ENCODE measurements at places on chromosomes 5 and 9. TPM values are rescaled to one million over a fixed set of nuclear protein-coding genes. Genes with fewer than 3 reads are reported as not detected.

The NEUROG1 gene
- total RNA-seq, result not detected

The NME5 gene
- total RNA-seq, result 2.7 TPM

The SOX30 gene
- not detected for total RNA-seq

The DND1 gene
- 0.13 TPM for total RNA-seq

The AGPAT2 gene
- total RNA-seq, result 46.8 TPM

The OGN gene
- 24.7 TPM for total RNA-seq

The ASS1 gene
- total RNA-seq, result 138 TPM

The SURF1 gene
- total RNA-seq, result 21.1 TPM

The SFXN1 gene
- 175 TPM for total RNA-seq

The SLC6A18 gene
- total RNA-seq, result not detected
